WTC11 (cell line): ENCODE measurements at places on chromosomes 11 and 22. TPM values are rescaled to one million over a fixed set of nuclear protein-coding genes. Genes with fewer than 3 reads are reported as not detected.
A peak's percentile ranks its signal among the peaks of the same experiment; 100 is the strongest.

DNA sequence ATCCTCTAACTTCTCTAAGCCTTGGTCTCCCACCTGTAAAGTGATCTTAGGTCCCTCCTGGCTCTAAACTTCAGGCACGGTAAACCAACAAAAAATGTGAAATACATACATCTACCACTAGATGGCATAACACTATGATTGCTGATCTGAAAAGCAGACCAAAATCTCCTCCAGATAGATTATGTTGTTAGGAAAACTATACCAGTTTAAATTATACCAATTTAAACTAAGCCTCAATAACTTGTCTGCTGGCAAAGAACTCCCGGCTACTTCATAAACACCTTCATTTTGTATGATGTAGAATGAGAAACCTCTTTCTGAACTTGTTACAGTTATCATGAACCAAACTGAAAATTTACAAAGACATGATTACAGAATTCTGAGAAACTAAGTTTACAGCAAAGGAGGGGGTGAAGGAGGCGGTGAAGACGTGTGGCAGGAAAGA, 85.9 kb downstream of the SBF2 start:
- DNase-seq: no peak
- H3K4me3 ChIP-seq: no peak overlapping the region
- peaks cover 16% of the 10 kb centered on the region for H3K36me3 ChIP-seq
- H3K4me1 ChIP-seq: peaks cover 6% of the 10 kb centered on the region
- no peak overlapping the region for H3K27ac ChIP-seq

- H3K27me3 ChIP-seq: peaks cover 6% of the 10 kb centered on the region; the same call in 1 of the 2 replicates
- no peak overlapping the region for H3K4me3 ChIP-seq
- no peak overlapping the region for H3K27ac ChIP-seq
Observed at GRCh38 chr11:61781585-61781984, 10.8 kb downstream of the TMEM258 start.

Gene TSG101
- total RNA-seq: 41.7 to 42.6 TPM (median 42.3 TPM) in 3 replicates

DNA sequence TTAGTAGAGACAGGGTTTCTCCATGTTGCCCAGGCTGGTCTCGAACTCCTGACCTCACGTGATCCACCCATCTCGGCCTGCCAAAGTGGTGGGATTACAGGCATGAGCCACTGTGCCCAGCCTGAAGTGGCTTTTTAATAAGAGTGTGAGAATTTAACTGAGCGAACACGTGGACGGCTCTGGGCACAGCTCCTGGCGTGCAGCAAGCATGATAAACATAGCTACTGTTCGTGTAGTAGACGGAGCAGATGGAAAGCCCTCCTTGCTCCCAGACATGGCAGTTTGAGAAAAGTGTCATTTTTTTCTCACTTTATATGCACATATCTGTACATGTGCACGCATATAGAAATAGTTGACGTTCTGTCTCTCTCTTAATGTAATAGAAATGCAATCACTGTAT, 7.0 kb downstream of the EMID1 start:
- H3K27me3 ChIP-seq: no peaks in the 10 kb centered on the region
- DNase-seq: no peak
- peaks cover 19% of the 10 kb centered on the region for H3K4me1 ChIP-seq

DNA sequence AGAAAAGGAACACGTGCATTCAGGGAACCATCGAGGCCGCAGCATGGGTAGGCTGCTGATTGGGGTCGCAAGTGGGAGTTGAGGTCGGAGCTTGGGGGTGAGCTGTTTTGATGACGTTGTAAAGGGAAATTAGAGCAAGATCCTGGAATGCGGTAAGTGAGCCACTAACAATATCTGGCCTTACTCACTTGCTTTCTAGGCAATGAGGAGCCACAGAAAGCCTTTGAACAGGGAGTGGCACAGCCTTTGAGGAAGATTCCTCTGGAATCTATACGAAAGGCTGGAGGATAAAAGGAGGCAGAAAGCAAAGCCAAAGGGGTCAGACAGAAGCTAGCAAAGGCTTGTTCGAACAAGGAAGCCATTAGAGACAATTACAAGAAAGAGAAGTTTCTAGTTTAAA, 197.5 kb downstream of the LARGE1 start:
- H3K27ac ChIP-seq: no peak overlapping the region
- H3K36me3 ChIP-seq: peaks cover 14% of the 10 kb centered on the region
- peaks cover 43% of the 10 kb centered on the region for H3K4me1 ChIP-seq
- no peaks in the 10 kb centered on the region for H3K27me3 ChIP-seq
- DNase-seq: no peak

- H3K27ac ChIP-seq: no peak overlapping the region
- peaks cover 12% of the 10 kb centered on the region for H3K27me3 ChIP-seq
- DNase-seq: peak; percentile 69
Observed at GRCh38 chr22:49548356-49549202, 279.1 kb downstream of the BRD1 start.

DNA sequence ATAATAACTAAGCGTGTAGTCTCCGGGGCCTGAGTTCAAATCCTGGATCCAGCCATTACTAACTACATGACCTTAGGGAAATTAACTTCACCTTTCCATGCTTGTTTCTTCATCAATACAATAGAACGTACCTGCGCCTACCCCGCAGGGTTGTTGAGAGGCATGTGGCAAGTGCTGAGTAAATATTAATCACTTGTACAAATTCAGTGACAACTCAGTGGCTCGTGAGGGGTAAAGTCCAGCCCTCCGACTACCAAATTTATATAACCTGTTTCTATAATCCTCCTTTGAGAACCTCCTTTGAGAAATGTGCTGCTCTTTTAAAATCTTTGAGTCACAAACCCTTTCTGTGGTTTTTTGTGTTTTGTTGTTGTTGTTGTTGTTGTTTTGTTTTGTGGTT, 49.8 kb downstream of the FEZ1 start:
- H3K27ac ChIP-seq: no peak overlapping the region
- no peaks in the 10 kb centered on the region for H3K36me3 ChIP-seq
- H3K4me1 ChIP-seq: peaks cover 48% of the 10 kb centered on the region
- no peak overlapping the region for H3K4me3 ChIP-seq
- DNase-seq: no peak

- peak; percentile 40 for DNase-seq
- H3K27ac ChIP-seq: no peak overlapping the region
Observed at GRCh38 chr11:75815345-75816168, 547 bp downstream of the UVRAG start.

Gene RIC3
- total RNA-seq: 15.0 to 17.6 TPM (median 15.7 TPM) in 3 replicates

DNA sequence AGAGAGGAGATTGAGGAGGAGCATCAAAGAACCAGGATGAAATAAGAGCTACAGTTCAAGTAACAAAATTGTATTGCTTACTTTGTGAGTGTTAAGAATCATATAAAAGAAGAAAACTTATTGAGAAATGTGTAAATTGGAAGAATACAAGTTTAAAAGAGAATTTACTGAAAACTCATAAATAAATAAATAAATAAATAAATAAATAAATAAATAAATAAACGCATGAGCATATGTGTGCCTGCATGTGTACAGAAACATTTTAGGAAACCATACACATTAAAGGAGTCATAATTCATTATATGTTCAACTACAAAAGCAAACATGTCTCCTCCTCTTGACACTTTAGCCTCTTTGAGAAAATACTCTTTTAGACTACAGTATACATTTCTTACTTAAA, 42.6 kb downstream of the CNTN5 start:
- no peak overlapping the region for H3K27ac ChIP-seq
- H3K4me1 ChIP-seq: peaks cover 22% of the 10 kb centered on the region
- DNase-seq: no peak
- no peak overlapping the region for H3K4me3 ChIP-seq
- no peaks in the 10 kb centered on the region for H3K36me3 ChIP-seq

- H3K27me3 ChIP-seq: no peaks in the 10 kb centered on the region
- DNase-seq: no peak
- no peak overlapping the region for H3K27ac ChIP-seq
- H3K4me1 ChIP-seq: peaks cover 41% of the 10 kb centered on the region
Observed at GRCh38 chr11:96295369-96295768, 47.6 kb downstream of the MAML2 start.

DNA sequence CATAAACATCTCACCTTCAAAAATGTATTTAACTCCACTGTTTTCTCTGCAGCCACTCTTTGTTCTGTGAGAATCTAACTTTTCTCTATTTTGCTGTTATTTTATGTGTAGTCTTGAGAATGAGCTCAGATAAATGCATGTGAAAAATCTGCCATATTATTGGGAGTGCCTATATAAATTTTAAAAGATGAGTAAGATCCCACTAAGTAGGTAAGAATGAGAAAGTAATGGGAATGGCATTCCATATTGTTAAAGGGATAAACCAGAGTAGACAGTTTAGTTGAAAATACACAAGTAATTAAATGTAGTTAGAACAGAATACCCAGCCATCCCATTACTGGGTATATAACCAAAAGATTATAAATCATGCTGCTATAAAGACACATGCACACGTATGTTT, 817.2 kb downstream of the FAM181B start:
- no peaks in the 10 kb centered on the region for H3K4me1 ChIP-seq
- no peaks in the 10 kb centered on the region for H3K27me3 ChIP-seq
- H3K4me3 ChIP-seq: no peak overlapping the region
- H3K36me3 ChIP-seq: no peaks in the 10 kb centered on the region

DNA sequence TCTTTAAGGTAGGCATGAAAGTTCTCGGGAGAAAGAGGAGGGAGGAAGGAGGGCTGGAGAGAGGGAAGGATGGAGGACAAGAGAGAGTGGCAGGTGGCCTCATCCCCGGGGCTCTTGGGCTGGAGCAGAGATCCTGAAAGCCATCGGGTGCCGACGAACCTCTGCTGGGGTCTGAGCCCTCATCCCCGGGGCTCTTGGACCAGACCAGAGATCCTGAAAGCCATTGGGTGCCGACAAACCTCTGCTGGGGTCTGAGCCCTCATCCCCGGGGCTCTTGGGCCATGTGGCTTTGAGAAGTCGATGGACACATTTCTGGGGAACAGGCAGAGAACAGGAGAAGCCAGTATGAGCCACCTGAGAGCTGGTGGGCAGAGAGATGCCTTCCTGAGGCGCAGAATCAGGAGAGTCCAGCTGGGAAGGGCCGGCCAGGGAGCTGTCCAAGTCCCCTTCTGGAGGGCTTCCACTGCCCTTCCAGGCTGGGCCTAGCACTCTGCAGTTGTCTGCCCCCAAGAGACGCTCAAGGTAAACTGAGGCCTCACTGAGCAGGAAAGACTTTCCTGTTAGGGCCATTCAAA, 1398.1 kb downstream of the BRD1 start:
- H3K27me3 ChIP-seq: peaks cover 3% of the 10 kb centered on the region; the same call in 1 of the 2 replicates
- no peaks in the 10 kb centered on the region for H3K36me3 ChIP-seq
- DNase-seq: no peak
- no peak overlapping the region for H3K27ac ChIP-seq

Gene FBLN1
- 183 to 219 TPM (median 217 TPM) in 3 replicates for total RNA-seq

Gene DEFB131B
- total RNA-seq: not detected in 3 replicates

Gene CXCR5
- total RNA-seq: 0.07 TPM in 1 of 3 replicates, not detected in the others

- no peaks in the 10 kb centered on the region for H3K4me1 ChIP-seq
- no peak for DNase-seq
- no peaks in the 10 kb centered on the region for H3K27me3 ChIP-seq
- H3K27ac ChIP-seq: no peak overlapping the region
Observed at GRCh38 chr11:109677876-109678275, 255.9 kb downstream of the C11orf87 start.

DNA sequence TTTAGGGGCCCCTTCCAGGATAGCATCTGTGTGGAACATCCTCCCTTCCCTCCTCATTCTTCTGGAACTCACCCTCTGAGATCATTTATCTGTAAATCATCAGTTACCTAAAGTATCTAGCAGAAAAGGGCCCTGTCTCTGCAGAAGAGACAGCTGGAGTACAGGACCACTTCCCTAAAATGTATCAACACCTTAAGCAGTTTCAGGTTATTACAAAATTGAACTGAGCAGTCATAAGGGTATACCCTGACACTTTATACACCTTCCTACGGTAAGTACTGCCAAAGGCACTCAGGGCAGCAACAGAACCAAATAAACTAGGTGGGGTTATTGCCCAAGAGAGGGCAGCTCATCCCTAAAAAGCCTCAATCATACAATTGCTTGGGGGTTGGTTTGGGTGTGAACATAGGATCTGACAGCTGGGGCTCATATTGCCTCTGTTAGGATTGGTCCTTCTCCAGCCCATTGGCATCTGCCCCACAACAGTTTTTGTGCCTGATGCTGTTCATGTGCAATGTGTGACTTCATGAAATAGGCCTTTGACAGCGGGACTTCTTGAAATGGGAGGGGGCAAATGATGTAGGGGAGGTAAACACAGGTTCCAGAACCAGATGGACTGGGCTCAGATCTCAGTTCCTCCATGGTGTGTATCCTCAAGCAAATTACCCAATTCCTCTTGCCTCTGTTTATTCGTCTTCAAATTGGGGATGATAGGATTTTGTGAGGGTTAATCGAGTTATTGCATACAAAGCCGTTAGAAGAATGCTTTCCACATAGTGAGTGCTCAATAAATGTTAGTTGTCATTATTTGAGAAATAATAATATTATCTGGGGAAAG, 2.9 kb downstream of the POU2AF3 start:
- H3K27me3 ChIP-seq: peaks cover 26% of the 10 kb centered on the region
- no peak for DNase-seq
- H3K4me1 ChIP-seq: peaks cover 47% of the 10 kb centered on the region
- H3K4me3 ChIP-seq: no peak overlapping the region
- no peaks in the 10 kb centered on the region for H3K36me3 ChIP-seq

Gene KIRREL3
- 0.59 to 1.1 TPM (median 0.76 TPM) in 3 replicates for total RNA-seq

- H3K4me1 ChIP-seq: peaks cover 40% of the 10 kb centered on the region
- H3K4me3 ChIP-seq: no peak overlapping the region
- no peak overlapping the region for H3K27ac ChIP-seq
- DNase-seq: peak; percentile 62
- no peaks in the 10 kb centered on the region for H3K36me3 ChIP-seq
Observed at GRCh38 chr11:79062814-79063762, 377.7 kb downstream of the TENM4 start.

- H3K4me1 ChIP-seq: peaks cover 38% of the 10 kb centered on the region
- H3K36me3 ChIP-seq: peaks cover 35% of the 10 kb centered on the region
- no peak overlapping the region for H3K4me3 ChIP-seq
- peaks cover 4% of the 10 kb centered on the region; the same call in 1 of the 2 replicates for H3K27me3 ChIP-seq
- DNase-seq: no peak
- H3K27ac ChIP-seq: no peak overlapping the region
Observed at GRCh38 chr11:57266157-57266556, 29.1 kb upstream of the APLNR start.

- DNase-seq: no peak
- H3K36me3 ChIP-seq: peaks cover 6% of the 10 kb centered on the region
- H3K27me3 ChIP-seq: peaks cover 74% of the 10 kb centered on the region
Observed at GRCh38 chr11:116114198-116114651, 610.0 kb upstream of the CADM1 start.

Gene FOSL1
- total RNA-seq: 16.3 to 20.5 TPM (median 17.1 TPM) in 3 replicates

Gene POU2AF1
- total RNA-seq: 0.07 to 0.27 TPM (median 0.22 TPM) in 3 replicates
